ENCODE measurements at places on chromosomes 11 and 22. TPM values are rescaled to one million over a fixed set of nuclear protein-coding genes. Genes with fewer than 3 reads are reported as not detected.

- no peak for DNase-seq
Measured at GRCh38 chr22:39474351-39475111, 17.7 kb downstream of the MGAT3 start.

- DNase-seq = no peak
Measured at GRCh38 chr22:38230108-38230825, 28.5 kb downstream of the MAFF start.

Gene PANX2
- 0.07 TPM for total RNA-seq

GRCh38 chr11:107592231-107592590 lies 1.3 kb downstream of the ELMOD1 start:
- no peak for DNase-seq

DNA sequence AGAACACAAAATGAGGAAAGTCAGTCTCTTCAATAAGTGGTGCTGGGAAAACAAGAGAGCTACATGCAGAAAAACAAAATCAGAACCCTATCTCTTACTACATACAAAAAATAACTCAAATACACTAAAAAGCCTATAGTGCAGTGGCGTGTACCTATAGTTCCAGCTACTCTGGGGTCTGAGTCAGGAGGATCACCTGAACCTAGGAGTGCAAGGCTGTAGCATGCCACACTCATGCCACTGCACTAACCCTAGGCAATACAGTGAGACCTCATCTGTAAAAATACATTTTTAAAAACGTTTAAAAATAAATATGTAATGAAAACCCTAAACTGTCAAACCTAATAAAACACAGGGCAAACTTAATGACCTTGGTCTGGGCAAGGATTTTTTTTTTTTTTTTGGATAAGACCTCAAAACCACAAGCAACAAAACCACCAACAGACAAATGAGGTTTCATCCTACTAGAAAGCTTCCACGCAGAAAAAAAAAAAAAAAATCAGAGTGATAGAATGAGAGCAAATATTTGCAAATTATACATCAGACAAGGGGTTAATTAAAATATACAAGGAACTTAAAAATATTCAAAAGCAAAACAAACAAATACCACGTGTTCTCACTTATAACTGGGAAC lies 35.2 kb downstream of the XKR3 start:
- DNase-seq = no peak

DNA sequence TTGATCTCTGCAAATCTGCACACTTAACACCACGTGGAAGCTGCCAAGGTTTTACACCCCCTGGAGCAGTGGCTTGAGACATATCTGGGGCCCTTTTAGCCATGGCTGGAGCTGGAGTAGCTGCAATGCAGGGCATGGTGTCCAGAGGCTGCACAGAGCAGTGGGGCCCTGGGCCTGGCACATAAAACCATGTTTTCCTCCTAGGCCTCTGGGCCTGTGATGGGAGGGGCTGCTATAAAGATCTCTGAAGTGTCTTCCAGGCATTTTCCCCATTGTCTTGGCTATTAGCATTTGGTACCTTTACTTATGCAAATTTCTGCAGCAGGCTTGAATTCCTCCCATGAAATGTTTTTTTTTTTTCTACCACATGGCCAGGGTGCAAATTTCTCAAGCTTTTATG lies 33.2 kb downstream of the CALCA start:
- DNase-seq = no peak

Gene SLC16A8
- 0.06 TPM for total RNA-seq

DNA sequence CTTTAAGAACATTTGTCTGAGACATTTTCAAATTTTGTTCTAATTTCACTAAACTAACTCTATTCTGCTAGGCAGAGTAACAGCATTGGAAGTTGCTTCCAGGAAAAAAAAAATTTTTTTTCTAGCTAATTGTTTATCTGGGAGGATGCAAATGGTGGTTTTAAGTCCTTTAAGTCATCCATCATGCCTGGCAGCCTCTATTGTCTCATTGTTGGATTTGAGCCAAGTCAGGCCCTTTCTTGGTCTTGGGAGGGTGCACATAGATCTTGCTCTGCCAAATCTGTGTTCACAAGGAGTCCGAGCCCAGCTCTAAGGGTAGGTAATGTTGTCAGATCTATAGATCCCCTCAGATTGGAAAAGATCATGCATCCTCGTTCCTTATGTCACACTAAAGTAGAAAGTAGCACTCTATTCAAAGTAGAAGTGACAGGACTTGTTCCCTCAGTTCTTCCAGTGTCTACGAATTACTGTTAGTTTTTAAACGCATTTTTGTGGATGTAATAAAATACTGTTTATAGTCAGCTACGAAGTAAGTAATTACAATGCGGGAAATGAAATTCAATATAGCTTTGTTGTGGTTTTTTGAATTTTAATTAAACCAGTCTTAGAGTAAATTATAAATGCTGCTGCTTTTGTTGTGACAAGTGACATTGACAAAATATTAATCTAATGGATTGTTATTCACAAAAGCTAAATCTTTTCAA lies 166.0 kb upstream of the RASSF10 start:
- no peak for DNase-seq

Gene SAA4
- 0.22 TPM for total RNA-seq

GRCh38 chr11:2818503-2818902 lies 67.1 kb downstream of the CDKN1C start:
- no peak for DNase-seq

DNA sequence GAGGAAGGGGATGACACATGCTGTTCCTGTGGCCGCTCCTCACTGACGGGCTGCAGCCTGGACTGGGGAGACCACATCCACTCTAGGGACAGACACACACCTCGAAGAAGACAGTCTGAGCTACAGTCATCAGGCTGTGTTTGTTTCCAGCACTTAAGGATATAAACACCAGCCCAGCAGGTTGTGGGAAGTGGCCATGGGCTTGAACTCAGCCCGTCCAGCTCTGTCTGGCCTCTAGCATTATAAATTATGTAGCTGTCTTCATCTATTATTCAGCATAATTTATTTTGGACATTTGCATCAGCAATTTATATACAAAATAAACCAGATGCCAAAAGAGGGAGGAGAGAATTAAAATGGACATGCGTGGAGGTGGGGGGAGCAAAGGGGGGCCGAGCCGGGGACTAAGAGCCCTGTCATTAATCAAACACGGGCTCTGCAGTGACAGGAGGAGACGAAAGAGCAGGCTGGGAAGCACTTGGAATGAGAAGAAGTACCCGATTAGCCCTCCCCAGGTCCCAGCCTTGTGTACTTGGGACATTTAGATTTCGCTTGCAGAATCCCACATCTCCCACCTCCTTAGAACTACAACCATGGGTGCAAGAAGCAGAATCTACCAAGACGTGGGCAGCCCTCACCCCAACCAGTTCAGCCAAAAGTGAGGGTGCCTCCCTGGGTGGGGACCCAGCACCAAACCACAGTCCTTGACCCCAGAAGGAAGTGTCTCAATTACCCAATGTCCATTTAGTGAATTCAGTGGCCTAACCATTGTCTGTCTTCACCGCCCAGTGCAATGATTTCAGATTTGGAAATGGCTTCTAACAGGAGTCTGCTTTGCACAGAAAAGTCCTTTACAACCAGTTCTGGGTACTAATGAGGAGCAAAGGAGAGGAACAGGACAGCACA lies 309.6 kb downstream of the OPCML start:
- DNase-seq = no peak

DNA sequence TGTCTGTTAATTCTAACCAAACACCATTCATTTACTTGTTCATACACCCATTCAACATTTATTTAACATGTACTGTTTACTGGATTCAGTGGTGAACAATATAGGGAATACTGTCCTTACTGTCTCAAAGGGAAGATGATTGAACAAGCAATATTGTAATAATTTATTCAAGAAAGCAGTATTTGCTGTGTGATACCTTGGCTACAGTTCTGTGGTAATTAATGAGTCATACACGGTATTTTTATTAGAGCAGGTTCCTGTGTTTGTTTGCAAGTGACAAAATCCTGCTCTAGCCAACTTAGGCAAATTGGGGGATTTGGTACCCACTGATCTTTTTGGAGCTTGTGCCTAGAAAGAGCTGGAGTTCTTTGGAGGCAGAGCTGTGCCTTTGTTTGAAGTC lies 15.7 kb downstream of the PIH1D2 start:
- DNase-seq = no peak

- DNase-seq = no peak
Measured at GRCh38 chr22:24474649-24475255, 20.4 kb upstream of the UPB1 start.

DNA sequence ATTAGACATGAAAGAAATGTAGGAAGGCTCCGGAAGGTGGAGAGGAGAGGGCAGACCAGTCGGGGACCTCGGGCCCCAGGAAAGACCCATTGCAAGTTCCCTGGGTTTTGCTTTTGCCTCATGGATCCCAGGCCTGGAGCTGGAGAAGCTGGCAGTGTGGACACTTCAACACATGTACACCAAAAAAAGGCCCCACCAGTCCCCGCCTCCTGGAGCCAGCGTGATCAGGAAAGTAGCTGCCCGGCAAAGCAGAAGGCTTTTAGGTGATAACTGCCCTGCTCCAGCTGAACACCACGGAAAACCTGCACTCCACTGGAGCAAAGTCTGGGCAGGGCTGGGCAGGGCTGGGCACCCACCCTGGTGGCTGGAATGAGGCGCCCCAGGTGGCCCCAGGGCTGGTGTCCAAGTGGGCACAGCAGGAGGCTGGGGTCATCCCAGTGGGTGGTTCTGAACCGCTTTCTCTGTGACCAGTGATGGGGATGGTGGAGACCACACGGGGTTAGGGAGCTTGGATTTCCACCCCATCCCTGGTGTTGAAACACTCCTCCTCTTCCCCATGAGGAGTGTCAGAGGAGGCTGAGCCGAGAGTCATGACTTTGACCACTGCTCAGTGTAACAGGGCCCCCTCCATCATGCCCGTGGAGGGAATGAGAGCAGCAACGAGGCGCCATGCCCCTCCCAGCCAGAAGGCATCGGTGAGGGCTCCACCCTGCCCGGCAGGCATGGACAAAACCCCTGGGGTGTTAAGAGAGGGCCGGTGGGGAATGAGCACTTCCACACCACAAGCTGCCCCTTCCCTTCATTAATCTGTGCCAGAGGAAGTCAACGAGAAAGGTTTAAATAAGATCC lies 16.9 kb upstream of the MUC5AC start:
- DNase-seq = no peak

DNA sequence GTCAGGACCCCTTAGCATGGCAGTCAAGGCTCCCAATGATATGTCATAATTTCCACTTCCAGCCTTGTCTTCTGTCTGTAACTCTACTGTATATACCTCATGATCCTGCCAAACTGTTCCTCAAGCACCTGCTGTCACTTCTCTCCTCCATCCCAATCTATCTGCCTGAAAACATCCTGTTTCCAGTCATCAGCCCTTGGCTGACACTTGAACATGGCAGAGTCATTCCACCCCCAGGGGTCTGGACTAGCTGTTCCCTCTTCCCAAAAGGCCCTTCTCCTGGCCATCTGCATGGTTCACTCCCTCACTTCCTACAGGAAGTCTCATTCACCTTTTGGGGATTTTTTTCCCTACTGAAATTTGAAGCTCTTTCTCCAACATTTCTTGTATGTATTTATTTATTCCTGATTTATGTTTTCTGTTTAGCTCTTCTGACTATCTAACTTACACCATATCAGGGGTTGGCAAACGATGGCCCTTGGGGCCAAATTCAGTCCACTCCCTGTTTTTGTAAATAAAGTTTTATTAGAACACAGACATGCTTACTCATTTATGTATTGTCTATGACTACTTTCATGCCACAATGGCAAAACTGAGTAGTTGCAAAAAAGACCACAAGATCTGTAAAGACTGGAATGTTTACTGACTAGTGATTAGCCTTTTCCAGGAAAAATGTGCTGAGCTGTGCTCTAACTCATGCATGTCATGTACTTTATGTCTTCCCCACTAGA lies 278.4 kb downstream of the KIRREL3 start:
- DNase-seq = no peak

- DNase-seq = no peak
Measured at GRCh38 chr11:44571871-44572270, 6.4 kb downstream of the CD82 start.

Gene OR1S2
- total RNA-seq = not detected

DNA sequence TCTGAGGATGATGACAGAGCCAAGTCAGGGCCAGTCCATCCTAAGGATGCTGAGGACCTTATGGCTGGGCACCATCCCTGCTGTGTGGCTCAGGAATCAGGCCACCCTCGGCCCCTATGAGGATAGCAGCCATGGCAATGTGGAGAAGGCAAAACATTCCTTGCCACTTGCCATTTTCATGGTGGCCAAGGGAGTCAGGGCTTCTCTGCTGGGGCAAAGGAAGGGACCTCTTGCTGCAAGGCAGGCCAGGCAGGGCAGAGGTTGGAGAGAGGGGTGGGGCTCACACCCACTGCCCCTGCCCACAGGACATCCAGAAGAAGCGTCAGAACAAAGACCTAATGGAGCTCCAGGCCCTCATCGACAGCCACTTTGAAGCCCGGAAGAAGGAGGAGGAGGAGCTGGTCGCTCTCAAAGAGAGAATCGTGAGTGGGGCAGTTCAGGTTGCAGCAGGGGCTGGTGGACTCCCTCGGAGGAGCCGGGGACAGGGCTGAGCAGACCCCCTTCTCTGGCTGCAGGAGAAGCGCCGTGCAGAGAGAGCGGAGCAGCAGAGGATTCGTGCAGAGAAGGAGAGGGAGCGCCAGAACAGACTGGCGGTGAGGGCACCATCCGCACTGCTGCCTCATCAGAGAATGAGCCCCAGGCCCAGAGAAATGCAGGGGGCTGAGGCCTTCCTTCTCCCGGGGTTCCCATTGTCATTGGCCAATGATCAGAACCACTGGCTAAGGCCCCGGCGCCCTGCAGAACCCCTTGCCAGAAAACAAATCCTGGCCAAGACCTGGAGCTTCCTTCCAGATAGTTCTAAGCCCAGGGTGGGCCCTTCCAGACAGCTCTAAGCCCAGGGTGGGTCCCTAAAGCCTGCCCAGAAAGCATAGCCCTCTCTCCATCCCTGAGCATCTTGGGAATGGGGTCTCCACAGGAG lies 13.5 kb upstream of the MRPL23 start:
- DNase-seq = no peak

Gene DLG2
- total RNA-seq = 0.17 TPM

Gene CLCF1
- 44.6 TPM for total RNA-seq

GRCh38 chr11:9385327-9385899 lies 961 bp downstream of the IPO7 start:
- DNase-seq = no peak

DNA sequence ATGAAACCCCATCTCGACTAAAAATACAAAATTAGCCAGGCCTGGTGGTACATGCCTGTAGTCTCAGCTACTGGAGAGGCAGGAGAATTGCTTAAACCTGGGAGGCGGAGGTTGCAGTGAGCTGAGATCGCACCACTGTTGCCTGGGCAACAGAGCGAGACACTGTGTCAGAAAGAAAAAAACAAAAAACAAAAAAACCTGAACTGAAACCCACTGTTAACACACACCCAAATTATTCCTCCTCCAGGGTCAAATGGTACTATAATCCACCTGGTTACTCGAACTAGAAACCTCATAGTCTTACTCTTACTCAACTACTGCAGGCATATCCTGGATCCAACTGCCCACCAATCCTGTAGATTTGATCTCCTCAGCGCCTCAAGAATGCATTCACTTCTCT lies 35.5 kb downstream of the USP28 start:
- no peak for DNase-seq

Gene RTN4R
- 18.6 TPM for total RNA-seq

Gene BAIAP2L2
- total RNA-seq = 6.5 TPM

Gene SLC25A1
- 211 TPM for total RNA-seq

GRCh38 chr22:42596336-42596735 lies 18.3 kb downstream of the POLDIP3 start:
- DNase-seq = no peak

GRCh38 chr11:83174008-83174407 lies 17.1 kb downstream of the PCF11 start:
- no peak for DNase-seq
